Stimulated activated CD8-positive, alpha-beta memory T cell treated with anti-CD3 and anti-CD28 coated beads, Interleukin-15, amount 100 ng/mL, for 24 hours (primary cell): ENCODE measurements at places on chromosomes 5 and 9.

GRCh38 chr5:5351288-5351979 is 71.0 kb upstream of the ICE1 start:
- no peak for DNase-seq

- no peak for DNase-seq
These were observed 230.1 kb downstream of the PAX5 start for GRCh38 chr9:36803961-36804360.

GRCh38 chr5:54363669-54364068 is 53.3 kb upstream of the ARL15 start:
- DNase-seq, result no peak

DNA sequence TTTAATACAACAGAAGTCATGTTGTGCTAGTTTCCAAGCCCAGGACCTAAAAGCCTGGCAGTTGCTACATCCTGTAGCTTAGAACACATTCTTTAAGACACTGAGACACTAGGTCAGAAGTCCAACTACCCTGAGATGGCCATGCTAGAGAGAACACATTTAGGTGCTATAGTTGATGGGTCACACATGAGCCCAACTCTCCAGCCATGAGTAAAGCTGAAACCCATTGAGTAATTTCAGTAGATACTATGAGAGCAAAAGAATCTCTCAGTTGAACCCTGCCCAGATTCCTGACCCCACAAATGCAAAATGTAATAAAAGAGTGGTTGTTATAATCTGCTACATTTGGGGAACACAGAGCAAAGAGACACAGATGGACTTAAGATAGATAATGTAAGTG is 164.4 kb downstream of the SEMA5A start:
- no peak for DNase-seq

GRCh38 chr5:138545919-138546562 is 3.0 kb upstream of the ETF1 start:
- no peak for DNase-seq

- DNase-seq, result no peak
These were observed 19.6 kb downstream of the ITGA2 start for GRCh38 chr5:53008751-53009150.

GRCh38 chr9:111161015-111161415 is 122.7 kb upstream of the LPAR1 start:
- no peak for DNase-seq

- DNase-seq, result no peak
These were observed 21.3 kb downstream of the SPRY4 start for GRCh38 chr5:142303565-142303964.

- no peak for DNase-seq
These were observed 692.3 kb downstream of the PTPRD start for GRCh38 chr9:9920425-9921060.

DNA sequence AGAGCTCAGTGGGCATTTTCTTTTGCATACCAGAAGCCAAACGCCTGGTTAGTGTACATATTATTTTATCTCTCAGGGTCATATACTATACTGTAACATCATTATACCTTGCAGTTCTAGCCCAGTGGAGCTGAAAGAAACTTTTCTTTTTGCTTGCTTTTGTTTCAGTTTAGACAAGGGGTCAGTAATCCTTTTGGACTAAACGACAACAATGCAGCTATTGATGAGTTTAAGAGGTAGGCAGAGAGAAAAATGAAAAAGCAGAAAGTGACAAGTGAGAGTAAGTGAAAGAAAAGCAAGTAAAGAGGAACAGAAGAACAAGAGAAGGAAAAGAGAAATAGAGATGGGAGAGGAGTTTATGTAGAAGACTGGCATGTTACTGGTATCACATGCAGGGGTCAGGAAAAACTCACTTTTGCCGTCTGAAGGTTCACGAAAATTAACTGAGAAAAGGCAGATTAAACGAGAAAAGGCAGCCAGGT is 47.4 kb upstream of the TENT2 start:
- DNase-seq, result no peak

GRCh38 chr5:180313677-180314505 is 22.0 kb upstream of the MAPK9 start:
- peak; percentile 29 for DNase-seq

DNA sequence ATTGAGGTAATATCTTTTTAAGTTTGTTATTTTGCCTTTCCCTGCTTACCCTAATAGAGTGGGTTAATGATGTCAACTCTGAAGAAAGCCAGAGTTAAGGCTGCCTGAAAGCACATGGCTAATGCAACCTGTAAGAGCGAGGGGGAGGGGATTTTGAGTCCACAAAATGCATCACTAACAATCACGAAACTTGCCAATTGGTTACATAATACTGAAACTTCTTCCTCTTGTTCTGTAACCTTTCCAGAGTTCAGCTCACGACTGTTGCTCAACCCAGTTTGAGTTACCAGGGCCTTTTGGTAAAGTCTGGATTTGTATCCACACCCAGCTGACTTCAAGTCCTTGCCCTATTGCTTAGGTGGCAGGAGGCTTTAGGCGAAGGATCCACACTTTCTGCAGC is 308.8 kb downstream of the EFNA5 start:
- DNase-seq, result no peak

DNA sequence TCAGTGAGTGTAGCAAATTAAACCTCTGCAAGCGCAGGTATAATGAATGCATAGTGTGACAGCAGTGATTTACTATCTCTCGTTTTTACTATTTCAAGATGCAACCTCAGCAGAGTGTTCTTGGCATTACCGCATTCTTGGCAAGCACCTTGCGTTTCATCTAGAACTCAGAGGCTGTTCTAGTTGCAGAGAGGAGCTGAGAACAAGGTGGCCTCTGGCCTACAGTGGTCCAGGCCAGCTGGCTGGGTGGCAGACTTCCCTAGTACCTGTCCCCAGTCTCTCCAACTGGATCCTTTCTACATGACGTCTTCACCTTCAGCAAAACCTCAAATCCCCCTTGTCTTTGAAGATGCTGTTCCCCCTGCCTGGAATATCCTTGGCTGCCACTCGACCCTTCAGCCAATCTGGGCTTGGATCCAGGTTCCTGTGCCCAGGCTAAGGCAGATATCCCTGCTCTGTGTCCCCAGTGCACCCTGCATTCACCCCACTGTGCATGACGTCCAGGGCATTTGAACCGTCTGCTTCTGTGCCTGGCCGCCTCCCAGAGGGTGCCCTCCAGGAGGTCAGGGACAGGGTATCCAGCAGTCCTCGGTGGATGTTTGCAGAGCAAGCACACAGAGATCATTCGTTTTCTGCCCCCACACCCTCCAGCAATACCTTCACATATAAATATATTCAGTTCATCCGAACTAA is 120.4 kb upstream of the CPEB4 start:
- DNase-seq, result no peak

DNA sequence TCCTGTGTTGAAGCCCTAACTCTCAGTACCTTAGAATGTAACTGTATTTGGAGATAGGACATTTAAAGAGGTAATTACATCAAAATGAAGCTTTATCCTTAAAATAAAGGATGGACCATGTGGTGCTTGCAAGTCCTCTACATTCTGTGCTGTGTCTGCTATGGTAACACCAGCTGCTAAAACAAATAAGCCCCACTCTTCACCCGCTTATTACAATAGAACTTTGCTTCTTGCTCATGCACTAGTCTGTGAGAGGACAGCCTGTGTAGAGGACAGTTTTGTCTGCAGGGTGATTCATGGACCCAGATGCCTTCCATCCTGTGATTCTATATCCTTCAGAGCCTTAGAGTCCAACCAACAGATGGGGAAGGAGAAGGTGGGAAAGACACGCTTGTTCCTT is 12.5 kb upstream of the IGFBPL1 start:
- DNase-seq, result no peak

GRCh38 chr5:172109749-172110148 is 78.3 kb downstream of the STK10 start:
- DNase-seq, result no peak

DNA sequence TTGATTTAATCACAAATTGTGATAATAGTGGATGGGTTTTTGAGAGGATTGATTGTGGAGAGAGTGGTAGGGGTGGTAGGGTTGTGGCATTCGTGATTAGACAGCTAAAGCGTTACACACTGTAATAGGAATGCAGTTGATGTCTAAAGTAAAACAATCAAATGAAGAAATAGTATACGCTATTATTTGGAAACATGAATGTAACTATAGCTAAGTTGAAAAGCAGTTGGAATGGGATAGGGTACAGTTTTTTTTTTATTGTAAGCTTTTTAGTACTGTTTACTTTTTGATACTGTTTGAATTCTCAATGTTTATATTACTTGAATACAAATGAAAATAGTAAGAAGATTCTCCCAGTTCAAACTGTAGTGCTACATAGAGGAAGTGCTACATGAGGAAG is 51.8 kb downstream of the RANBP17 start:
- no peak for DNase-seq

- DNase-seq, result no peak
These were observed 227.3 kb downstream of the LURAP1L start for GRCh38 chr9:13001989-13002580.

- no peak for DNase-seq
These were observed 103.5 kb downstream of the SPRY4 start for GRCh38 chr5:142221091-142221860.

DNA sequence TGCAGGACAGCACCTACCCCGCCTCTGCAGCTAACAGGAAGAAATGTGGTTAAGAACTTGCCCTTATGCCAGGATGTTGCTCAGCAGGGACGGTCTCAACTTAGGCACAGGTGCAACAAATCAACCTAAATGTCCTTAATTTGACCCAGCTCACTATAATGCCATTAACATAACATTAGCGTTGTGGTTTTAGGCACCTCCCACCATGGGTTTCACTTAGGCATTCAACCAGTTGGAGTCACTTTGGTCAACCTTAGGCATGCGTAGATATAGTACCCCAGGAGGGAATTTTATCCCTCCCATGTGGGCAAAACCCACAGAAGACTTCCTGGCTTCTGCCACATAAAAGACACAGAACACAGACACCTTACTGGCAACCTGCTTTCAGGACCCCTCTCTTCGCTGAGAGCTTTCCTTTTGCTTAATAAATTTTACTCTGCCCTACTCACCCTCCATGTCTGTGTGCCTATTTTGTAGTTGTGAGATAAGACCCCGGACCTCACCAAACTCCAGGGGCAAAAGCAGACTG is 8.7 kb upstream of the ERAP1 start:
- DNase-seq, result no peak

DNA sequence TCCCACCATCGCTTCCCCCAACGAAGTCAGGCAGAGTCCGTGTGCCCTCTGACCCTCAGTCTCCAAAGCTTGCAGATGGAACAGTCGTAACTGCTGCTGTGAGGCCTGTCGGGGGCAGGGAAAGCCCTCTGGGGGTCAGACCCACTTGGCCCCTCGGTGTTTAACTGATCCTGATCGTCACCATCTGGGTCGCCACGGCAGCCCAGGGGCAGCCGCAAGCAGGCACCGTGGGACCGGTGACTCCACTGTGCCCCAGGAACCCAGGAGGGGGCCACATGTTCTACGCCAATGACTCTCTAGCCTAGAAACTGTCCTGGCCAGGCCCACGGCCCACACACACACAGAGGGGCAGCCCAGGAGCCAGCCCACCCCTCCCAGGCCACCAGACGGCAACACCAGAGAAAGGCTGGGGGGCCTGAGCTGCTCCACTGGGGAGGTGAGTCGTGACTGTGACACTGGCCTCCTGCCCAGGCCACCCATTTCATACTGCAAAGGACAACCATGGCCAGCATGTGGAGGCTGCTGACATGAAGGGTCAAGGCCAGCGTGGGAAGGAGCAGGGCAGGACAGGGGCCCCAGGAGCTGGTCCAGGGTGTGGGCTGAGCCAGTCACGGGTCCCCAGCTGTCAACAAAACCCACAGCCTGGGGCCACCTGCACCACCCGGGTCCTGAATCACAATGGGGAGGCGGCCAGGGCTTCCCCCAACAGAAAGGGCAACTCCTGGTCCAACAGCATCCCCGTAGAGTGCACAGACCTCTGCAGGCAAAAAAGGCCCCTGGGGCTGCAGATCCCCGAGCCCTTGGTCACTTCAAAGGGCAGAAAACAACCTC is 20.8 kb downstream of the VAV2 start:
- no peak for DNase-seq

- no peak for DNase-seq
These were observed 64.0 kb downstream of the RGS7BP start for GRCh38 chr5:64569858-64570257.

DNA sequence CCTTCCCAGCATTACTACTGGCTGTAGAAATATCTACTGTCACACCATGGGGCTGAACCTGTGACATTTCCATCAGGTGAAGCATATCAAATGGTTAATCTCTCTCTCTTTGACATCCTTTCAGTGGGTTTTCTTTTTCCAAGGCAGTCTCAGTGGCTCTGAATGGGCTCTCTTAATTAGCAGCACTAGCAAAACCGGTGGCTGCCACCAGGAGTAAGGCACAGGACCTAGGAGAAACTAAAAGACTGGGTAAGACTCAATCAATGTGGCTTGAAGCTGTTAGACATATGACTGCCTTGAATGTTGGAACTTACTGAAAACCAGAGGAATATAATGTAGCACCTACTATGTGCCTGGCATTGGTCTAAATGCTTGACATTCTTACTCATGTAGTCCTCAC is 445.0 kb upstream of the KIF2A start:
- no peak for DNase-seq

- DNase-seq, result no peak
These were observed 18.3 kb downstream of the CCNJL start for GRCh38 chr5:160293901-160294561.

DNA sequence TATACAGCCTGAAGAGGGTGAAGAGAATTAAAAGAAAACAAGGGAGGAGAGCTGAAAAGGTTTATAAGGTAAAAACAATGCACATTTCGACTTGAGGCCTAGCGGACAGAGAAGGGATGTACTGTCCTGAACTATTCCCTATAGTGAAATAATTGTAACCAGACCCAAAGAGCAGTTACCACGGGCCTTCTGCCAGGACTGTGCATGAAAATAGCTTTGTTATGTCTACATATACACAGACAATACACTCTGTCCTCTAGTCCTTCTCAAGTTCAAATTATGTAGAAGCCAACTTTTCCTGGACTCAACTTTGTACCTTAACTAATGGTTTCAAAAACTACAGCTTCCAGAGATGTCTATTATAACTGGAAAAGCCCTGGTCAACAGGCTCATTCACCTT is 223.7 kb downstream of the PCSK5 start:
- DNase-seq, result no peak

DNA sequence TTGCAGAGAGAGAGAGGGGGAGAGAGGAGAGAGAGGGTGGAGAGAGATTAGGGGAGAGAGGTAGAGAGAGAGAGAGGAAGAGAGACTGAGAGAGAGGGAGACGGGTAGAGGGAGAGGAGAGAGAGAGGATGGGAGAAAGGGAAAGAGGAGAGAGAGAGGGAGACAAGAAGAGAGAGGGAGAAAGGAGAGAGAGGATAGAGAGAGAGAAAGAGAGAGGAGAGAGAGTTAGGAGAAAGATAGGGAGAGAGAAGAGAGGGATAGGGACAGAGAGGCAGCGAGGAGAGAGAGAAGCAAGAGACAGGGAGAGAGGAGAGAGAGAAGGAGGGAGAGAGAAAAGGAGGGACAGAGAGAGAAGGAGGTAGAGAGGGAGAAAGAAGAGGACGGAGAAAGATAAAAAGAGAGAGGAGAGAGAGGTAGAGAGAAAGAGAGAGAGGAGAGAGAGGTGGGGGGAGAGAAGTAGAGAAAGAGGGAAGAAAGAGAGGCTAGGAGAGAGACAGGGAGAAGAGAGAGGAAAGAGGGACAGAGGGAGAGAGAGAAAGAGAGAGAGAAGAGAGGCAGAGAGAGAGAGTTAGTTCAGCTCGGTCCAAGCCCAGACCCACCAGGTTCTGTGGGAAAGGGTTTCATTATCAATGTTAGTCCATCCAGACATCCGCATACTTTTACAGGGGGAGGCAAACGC is 399.3 kb downstream of the ZSWIM6 start:
- no peak for DNase-seq
